ENCODE measurements at places on chromosomes 7 and 10.

GRCh38 chr10:74813381-74814259 is 12.8 kb upstream of the KAT6B start:
- DNase-seq, result no peak

DNA sequence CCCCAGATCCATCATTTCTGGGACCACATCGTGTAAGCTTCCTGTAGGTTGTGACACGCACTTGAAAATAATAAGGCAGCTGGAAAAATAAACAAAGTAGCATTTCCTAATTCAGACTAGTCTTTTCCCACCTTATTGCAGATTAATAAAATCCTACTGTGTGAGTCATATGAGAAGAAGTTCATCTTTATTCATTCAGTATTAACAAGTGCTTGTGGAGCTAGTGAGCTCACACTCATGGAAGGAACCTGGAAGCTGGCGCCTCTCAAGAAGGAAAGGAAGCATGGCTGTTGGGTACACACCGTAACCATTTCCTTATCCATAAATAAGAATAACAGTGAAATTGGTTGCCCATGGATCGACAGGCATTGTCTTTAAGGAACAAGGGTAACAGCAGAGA is 152.6 kb upstream of the PFKP start:
- no peak for DNase-seq

- DNase-seq, result no peak
Measured at GRCh38 chr10:64271983-64272382, 750.8 kb downstream of the REEP3 start.

DNA sequence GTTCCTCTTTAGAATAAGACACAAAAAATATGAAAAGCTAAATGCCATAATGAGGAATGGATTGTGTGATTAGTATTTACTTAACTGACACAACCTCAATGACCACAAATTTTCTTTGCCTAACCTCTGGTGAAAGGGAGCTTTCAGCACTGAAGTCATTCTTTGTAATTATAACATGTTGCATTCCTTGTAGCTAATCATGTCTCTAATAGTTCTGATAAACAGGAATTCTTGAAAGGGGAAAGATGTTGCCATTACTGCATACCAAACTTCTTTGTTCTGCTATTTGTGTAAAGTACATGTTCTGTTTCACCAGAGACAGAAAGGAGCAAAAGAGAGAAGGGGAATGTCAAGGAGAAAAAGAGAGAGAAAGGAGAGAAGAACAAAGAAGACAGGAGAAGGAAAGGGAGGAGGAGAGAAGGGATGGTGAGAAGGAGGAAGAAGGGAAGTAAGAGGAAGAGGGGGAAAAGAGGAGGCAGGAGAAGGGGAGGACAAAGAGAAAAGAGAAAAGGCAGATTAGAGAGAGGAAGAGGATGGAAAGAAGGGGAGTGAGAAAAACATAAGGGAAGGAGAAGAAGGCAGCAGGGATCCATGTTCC is 120.9 kb downstream of the SEMA3D start:
- DNase-seq, result no peak

DNA sequence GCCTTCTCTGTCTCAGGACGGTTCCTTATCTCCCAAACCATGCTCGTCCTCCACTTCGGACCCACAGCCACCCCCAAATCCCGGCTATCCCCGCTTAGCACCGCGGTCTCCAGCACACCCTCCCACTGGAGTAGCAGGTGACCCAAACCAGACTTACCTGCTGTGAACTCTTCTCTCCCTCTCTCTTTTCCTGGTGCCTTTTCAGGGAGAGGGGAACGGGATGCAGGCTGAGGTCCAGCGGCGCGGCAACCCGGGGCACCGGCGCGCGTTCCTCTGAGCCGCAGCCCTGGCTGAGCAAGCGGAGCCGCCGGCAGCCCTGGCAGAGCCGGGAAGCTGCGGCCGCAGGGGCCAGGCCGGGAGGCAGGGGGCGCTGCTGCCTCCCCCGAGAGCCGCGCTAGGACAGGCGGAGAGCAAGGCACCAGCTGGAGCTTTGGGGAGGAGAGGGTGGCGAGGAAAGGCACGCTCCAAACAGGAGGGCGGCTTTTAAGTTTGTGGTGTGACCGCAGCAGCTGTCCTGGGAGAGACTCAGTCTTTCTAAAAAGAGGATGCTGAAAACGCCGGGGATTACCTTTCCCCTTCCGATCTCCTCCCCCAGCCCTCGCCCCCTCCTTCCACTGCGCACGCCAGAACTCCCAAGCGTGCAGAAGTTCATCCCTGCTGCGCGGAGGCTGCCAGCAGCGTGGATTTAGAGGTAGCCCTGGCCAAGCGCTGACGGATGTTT is at the start of gene SEMA3D:
Gene SEMA3D, minus strand, starts transcription at position 536 of the 721 bp plus-strand sequence. CDS start 65,165 bp downstream, outside the sequence.
- DNase-seq, result no peak

Measured in D721Med (cell line).